ENCODE measurements at places on chromosomes 5 and 9. TPM values are rescaled to one million over a fixed set of nuclear protein-coding genes. Genes with fewer than 3 reads are reported as not detected.

Gene PALM2AKAP2
- 5.0 TPM for total RNA-seq

Gene PAX5
- not detected for total RNA-seq

Gene ZBTB34
- total RNA-seq = 6.6 TPM

Gene GRM6
- not detected for total RNA-seq

Gene CER1
- total RNA-seq = not detected

Gene HK3
- total RNA-seq = under 0.01 TPM

Gene FBP1
- not detected for total RNA-seq

Gene WNT8A
- total RNA-seq = not detected

Gene PCDHB8
- total RNA-seq = under 0.01 TPM

Gene IL4
- total RNA-seq = not detected

Gene NPR3
- 17.1 TPM for total RNA-seq

Gene NIM1K
- not detected for total RNA-seq

Gene IGFBPL1
- not detected for total RNA-seq

Gene CENPH
- total RNA-seq = 3.3 TPM

Gene CYLC2
- not detected for total RNA-seq

Gene COL15A1
- total RNA-seq = under 0.01 TPM

Gene RNF208
- not detected for total RNA-seq

Gene LIX1
- not detected for total RNA-seq

Gene SLC25A2
- not detected for total RNA-seq

Gene FOXI1
- total RNA-seq = not detected

Gene CTXN3
- not detected for total RNA-seq

Gene LCN15
- total RNA-seq = not detected

Gene ATP10B
- 12.4 TPM for total RNA-seq
